ENCODE measurements at places on chromosomes 1 and 21.

- no peak for DNase-seq
Measured at GRCh38 chr1:204418174-204419063, 6.8 kb upstream of the PPP1R15B start.

GRCh38 chr1:226029093-226029496 lies 30.0 kb upstream of the SDE2 start:
- no peak for DNase-seq

GRCh38 chr1:207414606-207415108 lies 39.5 kb upstream of the CR2 start:
- no peak for DNase-seq

- DNase-seq, result no peak
Measured at GRCh38 chr21:39055167-39055767, 128.0 kb downstream of the PSMG1 start.

DNA sequence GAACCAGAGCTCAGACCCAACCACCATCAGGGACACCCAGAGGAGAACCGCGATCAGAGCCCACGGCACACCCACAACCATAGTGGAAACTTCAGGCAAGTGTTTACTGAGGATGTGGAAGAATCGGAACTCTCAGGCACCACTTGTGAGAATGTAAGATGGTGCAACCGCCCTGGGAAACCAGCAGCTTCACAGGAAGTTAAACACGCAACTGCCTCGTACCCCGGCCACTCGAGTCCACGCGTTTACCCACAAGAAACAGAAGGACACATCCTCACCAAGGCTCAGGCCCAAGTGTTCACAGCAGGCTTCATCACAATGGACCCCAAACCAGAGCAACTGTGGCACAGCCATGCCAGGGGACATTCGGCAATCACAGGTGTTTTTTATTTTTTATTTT lies 51.4 kb upstream of the COL6A2 start:
- DNase-seq, result no peak

GRCh38 chr1:156494309-156494895 lies 6.2 kb downstream of the MEF2D start:
- DNase-seq, result no peak

- DNase-seq, result peak; percentile 17
Measured at GRCh38 chr1:86913399-86913895, 479 bp downstream of the SELENOF start.

DNA sequence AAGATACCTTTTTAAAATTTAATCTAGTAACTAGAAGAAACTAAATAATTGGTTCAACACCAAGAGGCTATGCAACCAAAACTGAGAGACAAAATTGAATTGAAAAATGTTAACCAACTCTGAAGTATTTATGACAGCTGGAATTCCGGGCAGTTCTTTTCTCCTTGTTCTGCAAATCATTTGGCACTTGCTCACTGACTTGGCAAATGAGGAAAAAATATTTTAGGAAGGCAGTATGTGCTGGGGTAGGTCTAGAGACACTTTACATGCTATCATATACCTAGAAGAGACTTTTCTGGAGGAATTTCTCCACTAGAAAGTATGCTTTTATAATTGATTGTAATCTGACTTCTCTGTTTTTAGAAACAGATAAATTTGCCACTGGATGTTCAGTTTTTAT lies 22.1 kb upstream of the SH3D21 start:
- DNase-seq, result no peak

DNA sequence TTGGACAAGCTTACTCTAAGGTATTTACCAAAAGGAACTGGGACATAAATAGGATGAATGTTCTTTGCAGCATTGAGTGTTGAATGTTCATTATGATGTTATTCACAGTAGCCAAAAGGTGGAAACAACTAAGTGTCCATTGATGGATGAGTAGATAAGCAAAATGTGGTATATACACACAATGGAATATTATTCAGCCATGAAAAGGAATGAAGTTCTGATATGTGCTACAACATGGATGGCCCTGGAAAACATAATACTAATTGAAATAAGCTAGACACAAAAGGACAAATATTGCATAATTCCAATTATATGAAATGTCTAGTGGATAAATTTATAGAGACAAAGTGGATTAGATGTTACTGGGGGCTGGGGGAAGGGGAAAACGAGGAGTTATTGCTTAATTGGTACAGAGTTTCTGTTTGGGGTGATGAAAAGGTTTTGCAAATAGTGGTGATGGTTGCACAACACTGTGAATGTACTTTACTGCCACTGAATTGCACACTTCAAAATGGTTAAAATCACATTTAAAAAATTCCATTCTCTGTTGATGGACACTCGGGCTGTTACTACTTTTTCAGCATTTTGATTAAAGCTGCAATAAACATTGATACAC lies 2.9 kb downstream of the MTARC1 start:
- no peak for DNase-seq

DNA sequence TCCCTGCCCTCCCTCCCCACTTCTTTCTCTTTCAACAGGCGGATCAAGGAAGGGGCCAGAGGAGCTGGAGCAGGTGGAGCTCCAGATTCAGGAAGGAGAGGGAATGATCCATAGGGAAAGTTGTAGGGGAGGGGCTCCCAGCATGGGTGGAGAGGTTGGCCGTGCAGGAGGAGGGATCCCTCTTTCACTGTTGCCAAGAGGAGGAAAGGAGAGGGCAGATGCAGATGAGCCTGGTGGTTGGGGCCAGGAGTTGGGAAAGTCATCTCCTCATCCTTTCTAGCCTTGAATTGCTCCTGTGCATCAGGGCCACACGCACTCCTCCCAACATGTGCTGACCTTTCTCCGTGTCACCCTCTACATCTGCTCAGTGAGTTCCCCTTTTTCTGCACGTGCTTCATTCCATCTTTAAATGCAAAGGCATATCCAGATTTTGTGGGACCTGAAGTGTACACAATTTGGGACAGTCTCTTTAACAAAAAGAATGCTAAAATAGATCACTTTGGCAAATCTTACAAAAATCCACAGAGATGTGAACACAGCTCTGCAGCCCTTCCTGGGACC lies 32.4 kb downstream of the ZBTB18 start:
- no peak for DNase-seq

GRCh38 chr21:27550287-27550686 lies 583.4 kb upstream of the ADAMTS5 start:
- DNase-seq, result no peak

DNA sequence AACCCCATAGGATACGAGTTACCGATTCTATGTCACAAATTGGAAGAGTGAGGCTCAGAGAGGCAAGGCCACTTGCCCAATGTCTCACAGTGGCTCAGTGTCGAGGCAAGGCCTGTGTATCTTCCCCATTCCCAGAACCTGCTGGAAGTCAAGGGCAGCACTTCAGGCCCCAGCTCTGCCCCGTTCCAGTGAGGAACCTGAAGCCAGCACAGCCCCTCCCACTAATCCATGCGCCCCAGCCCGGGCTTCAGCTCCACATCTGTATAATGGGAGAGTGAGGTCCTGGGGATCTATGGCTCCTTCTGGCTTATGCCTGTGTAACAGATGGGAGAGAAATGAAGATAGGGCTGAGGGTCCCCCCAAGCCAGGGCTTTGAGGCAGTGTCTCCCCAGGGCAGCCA lies 56.3 kb downstream of the CASZ1 start:
- DNase-seq, result no peak

DNA sequence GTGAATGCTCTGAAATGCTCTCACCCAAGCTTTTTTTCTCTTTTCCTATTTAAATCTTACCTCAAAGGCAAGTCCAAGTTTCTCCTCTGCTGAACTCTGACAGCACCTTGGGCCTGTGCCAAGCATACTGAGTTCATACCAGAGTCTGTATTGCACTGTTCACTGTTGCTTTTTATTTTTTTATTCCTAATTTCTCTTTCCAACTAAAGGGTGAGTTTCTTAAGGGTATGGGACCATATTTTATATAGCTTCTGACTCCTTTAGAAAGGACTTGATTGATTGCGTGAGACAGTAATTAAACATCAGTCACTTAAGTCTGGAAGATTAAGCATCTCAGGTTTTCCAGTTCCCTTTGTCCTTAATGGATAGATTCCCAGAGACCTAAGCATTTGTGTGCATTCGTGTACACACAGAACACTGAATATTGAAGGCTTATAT lies 69.9 kb downstream of the CACHD1 start:
- DNase-seq, result no peak

GRCh38 chr1:199335496-199335895 lies 692.0 kb upstream of the NR5A2 start:
- no peak for DNase-seq

DNA sequence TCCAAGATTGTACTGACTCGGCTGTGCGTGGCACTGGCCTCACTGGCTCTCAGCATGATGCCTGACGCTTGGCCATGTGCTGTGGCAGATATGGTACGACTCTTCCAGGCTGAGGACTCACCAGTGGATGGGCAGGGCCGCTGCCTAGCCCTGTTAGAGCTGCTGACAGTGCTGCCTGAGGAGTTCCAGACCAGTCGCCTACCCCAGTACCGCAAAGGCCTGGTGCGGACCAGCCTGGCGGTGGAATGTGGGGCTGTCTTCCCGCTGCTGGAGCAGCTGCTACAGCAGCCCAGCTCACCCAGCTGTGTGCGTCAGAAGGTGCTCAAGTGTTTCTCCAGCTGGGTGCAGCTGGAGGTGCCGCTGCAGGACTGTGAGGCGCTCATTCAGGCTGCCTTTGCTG lies 2.9 kb downstream of the IPO13 start:
- DNase-seq, result no peak

DNA sequence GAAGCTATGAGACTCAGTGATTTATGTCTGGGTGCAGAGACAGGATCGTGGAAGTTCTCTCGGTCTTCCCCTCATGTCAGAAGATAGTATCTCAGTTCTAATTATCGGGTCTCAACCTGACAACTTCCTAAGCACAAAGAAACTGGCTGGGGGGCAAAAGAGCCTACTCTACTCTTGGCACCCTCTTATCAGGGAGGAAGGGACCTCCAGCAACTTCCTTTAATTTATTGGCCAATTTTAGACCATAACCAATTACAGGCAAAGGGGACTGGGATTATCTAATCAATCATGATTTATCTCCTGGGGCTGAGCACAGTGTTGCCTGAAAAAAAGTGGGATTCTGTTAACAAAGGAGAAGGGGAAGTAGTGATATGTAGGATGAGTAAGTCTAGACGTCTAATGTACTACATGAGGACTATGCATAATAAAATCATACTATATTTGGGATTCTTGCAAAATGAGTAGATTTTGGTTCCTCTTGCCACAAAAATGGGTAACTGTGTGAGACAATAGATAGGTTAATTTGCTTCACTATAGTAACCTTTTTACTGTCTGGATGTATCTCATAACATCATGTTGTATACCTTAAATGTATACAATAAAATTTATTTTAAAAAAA lies 98.8 kb downstream of the ZFYVE9 start:
- no peak for DNase-seq

Measured in activated T-cell treated with anti-CD3 and anti-CD28 coated beads for 1 hour (primary cell).